ENCODE measurements at places on chromosomes 2 and 18.

- DNase-seq, result no peak
Observed at GRCh38 chr18:2204736-2205135, 366.6 kb downstream of the METTL4 start.

GRCh38 chr2:39468579-39469451 is 31.7 kb upstream of the MAP4K3 start:
- no peak for DNase-seq

DNA sequence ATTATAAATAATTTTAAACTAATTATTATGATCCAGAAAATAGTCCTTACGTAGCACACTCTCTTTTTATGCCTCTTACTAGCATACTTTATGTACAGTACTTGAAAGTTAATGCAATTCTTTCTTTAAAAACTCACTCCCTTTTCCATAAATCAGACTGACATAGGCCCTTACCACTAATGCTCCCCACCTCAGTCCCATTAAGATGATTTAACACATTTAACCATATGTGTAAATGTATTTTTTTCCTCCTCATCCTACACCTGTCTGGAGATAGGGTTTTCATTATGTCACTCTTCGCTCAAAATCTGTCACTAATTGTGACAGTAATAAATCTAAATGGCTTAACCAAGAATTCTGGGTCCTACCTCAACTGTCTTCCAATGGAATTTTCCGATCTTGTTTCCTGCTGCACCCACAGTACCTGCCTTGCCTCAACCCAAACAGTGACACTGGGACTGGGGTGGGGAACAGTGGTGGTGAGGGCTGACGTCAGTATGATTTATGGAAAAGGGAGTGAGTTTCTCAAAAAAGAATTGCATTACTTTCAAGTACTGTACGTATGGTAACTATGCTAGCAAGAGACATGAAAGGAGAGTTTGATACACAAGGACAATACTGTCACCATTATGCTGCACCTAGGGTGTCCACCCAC is 25.1 kb downstream of the EFEMP1 start:
- no peak for DNase-seq

DNA sequence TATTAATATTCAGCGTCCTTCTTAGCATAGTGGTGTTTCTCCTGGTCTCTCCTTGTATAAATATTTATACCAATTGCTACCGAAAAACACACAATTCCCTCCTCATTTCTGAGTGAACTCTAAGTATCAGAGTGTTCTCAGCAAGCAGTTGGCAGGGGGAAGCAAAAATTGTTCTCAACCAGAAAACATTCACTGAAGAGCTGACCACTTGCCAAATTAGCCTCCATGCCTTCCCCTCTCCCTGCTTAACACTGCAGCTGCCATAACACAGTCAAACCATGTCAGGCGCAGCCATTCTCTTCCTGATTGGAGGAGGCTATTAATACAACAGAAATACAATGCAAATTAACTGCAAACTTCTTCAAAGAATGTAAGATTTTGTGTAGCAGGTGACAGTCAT is 105.0 kb downstream of the COL6A3 start:
- DNase-seq, result no peak

- DNase-seq, result no peak
Observed at GRCh38 chr2:218146056-218146455, 20.2 kb downstream of the CXCR2 start.

- peak; percentile 59 for DNase-seq
Observed at GRCh38 chr2:11753886-11754699, 7.7 kb downstream of the LPIN1 start.

- DNase-seq, result no peak
Observed at GRCh38 chr2:152098496-152099366, at the start of gene CACNB4. Gene CACNB4, minus strand, starts transcription at chr2:152099044.

DNA sequence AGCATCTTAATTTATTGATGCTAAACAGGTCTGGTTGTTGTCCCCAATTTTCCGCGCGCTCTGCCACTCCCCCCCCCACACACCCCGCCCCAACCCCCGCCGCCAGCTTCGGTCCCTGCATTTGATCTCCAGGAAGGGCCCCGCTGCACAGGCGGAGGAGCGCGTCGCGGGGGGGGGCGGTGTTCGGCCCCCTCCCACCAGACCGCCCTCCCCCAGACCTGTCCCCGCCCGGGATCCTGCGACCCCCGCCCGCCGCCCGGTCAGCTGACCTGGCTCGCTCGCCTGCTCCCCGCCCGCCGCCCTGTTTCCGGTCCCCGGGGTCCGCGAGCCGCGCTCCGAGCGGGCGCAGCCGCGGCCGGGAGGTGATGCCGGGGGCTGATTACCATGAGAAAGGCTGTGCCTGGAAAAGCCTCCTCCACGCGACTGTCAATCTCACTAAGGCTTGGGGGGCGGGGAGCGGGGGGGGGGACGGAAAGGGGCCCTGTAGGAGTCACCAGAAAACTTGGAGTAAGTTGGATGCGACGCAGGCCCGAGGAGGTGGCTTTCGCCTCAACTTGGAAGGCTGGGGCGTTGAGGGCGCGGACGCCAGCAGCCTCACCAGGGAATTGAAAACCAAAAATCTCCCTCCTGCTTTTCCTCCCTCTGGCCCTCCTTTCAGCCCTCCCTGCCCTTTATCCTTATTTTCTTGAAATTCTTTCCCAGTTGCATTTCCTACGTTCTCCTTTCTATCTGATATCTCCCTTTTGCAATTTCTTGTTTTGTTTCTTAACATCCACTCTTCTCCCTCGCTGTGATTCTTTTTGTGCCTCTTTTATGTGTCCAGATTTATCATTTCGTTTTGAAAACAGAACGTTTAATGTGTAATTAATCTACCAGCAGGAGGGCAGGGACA is 4.4 kb upstream of the ZEB2 start:
- DNase-seq, result no peak

- DNase-seq, result no peak
Observed at GRCh38 chr2:16155366-16155765, 215.0 kb downstream of the MYCN start.

DNA sequence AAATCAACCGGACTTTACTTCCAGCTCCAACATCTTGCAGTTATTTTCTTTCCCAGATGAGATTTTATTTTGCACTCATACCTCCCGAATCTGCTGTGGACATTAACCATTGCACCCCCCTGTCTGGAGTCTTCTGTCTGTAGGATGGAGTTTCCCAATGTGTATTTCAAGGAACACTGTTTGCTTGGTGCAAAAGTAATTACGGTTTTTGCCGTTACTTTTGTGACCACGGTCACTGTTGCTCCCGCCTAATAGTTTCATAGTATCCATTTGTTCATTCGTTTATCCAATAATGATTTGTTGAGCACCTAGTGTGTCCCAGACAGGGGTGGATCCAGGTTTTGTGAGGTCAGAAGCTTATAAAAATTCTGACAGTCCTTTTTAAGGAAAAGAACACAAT is 90.3 kb upstream of the BCL11A start:
- DNase-seq, result no peak

GRCh38 chr18:5503740-5504139 is 40.1 kb downstream of the EPB41L3 start:
- DNase-seq, result no peak

- no peak for DNase-seq
Observed at GRCh38 chr2:102262216-102263129, 48.9 kb upstream of the IL1RL1 start.

Data from RKO (cell line).